ENCODE measurements at places on chromosomes 12 and 14.

DNA sequence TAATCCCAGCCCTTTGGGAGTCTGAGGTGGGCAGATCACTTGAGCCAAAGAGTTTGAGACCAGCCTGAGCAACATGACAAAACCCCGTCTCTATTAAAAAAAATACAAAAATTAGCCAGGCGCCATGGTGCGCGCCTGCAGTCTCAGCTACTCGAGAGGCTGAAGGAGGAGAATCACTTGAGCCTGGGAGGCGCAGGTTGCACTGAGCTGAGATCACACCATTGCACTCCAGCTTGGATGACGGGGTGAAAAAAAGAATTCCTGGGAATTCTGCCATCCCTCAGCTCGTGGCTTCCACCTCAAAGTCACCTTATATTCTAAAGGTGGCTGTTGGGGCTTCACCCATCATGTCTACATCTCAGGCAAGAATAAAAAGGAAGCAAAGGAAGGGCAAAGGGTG lies 12.9 kb downstream of the BCL2L14 start:
- no peak overlapping the region for H3K27ac ChIP-seq
- H3K4me3 ChIP-seq: no peak overlapping the region
- no peaks in the 10 kb centered on the region for H3K36me3 ChIP-seq
- no peaks in the 10 kb centered on the region for H3K4me1 ChIP-seq

DNA sequence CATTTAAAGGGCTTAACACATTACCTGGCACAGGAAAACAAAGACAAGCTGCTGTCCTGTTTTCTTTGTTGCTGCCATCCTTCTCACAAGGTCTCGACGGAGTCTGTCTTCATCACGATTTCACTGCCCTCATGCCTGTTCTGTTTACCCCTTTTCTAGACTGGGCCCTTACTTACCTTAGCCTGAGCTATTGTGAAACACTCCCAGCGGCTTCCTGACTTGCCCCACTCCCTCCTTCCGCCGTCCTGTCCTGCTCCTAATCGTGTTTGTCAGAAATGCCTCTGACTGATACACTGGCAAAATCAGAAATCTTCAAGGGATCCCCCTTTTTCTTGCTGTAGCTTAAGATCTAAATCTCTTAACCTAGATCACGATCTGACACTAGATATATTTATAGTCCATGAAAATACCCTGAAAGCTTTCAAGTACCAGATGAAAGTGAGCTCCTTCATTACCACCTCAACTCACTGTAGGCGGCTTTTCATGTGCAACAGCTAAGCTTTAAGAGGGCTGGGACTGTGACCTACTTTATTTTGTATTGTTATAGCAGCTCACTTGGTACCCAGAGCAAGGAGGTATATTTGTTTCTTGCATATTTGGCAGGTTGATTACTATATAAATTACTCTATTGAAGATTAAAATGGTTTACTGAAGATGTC lies 32.1 kb downstream of the TECPR2 start:
- no peak for DNase-seq
- peaks cover 15% of the 10 kb centered on the region for H3K4me1 ChIP-seq
- no peak overlapping the region for H3K4me3 ChIP-seq
- H3K36me3 ChIP-seq: no peaks in the 10 kb centered on the region

DNA sequence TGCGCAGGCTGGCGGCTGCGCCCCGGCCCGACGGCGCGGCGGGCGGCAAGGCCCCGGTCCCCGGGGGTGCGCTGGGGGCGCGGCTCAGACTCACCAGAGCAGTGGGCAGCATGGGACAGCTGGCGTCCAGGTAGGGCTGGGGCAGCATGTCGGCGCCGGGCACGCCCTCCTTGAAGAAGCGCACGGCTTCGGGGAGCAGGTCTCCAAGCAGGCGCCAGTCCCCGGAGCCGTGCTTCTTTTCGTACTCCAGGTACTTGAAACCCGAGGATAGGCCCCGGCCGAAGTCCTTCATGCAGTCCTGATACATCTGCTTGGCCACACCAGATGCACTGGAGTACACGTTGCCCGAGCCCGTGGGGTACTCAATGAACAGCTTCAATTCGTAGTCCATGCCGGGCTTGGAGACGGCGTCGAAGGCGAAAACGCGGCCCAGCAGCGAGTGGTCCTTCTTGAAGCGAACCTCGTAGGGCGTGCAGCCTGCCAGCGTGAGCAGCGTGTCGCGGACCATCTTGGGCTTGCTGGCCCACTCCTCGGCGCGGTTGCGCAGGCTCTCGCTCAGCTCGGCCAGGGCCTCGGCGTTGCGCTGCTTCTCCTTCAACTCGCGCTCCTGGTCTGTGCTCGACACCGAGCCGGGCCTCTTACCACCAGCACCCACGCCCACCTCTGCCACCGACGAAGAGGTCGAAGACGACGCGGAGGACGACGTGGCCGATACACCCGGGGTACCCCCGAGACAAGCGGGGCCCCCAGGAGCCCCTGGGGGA lies 2.2 kb downstream of the IRF2BPL start:
- H3K4me1 ChIP-seq: peaks cover 41% of the 10 kb centered on the region
- peak; percentile 64 for DNase-seq
- no peaks in the 10 kb centered on the region for H3K27me3 ChIP-seq
- H3K36me3 ChIP-seq: no peaks in the 10 kb centered on the region
- peak overlapping the region; percentile 85 for H3K4me3 ChIP-seq

GRCh38 chr14:76780058-76780345 lies 18.7 kb downstream of the VASH1 start:
- H3K4me1 ChIP-seq: peaks cover 31% of the 10 kb centered on the region
- no peaks in the 10 kb centered on the region for H3K36me3 ChIP-seq
- no peak for DNase-seq

GRCh38 chr12:121536899-121537813 lies 43.7 kb downstream of the KDM2B start:
- no peaks in the 10 kb centered on the region for H3K36me3 ChIP-seq
- DNase-seq: peak; percentile 92
- H3K4me1 ChIP-seq: peaks cover 24% of the 10 kb centered on the region
- no peaks in the 10 kb centered on the region for H3K27me3 ChIP-seq

DNA sequence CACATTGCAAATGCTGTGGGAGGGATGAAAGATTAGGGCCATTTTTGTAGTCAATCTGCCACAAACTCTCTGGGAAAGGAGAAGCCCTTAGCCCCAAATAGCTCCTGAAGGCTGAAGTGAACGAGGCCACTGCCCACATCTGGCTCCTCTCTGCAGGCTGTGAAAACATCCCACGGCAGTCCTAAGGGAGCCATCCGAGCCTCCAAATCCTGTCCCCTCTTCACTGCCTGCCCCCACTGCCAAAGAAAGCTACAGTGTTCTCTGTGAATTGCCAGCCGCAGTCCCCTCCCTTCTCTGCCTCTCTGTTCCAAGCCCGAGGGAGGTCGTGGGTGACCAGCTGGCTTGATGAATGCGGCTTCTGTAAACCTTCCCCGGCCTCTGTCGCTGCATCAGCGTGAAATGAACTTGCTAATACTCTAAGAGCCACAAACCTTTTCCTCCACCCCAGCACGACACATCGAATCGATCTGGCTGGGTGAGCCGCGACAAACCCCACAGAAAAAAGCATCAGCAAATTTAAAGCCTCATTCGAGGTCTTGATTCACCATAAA lies 180.7 kb upstream of the NRXN3 start:
- DNase-seq: no peak
- no peaks in the 10 kb centered on the region for H3K4me1 ChIP-seq
- H3K27ac ChIP-seq: no peak overlapping the region
- no peak overlapping the region for H3K4me3 ChIP-seq

DNA sequence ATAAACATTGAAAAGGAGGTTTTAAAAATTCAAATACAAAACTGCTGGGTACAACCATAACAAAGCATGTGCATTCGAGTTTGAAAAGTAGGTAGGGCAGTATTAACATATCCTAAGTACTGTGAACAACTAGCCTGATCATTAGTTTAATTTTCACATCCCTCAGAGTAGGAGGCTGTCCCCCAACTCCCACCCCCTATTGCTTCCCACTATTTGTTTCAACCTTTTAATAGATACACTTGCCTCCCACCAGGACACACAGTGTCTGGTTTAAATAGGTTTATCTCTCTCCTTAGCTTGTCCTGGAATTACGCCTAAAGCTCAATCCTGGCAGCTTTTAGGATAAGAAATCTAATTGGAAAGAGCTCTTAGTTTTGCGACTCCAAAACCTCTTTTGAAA lies 2.1 kb downstream of the TAOK3 start:
- H3K36me3 ChIP-seq: no peaks in the 10 kb centered on the region
- no peak overlapping the region for H3K4me3 ChIP-seq
- no peak for DNase-seq
- no peak overlapping the region for H3K27ac ChIP-seq
- no peaks in the 10 kb centered on the region for H3K4me1 ChIP-seq

DNA sequence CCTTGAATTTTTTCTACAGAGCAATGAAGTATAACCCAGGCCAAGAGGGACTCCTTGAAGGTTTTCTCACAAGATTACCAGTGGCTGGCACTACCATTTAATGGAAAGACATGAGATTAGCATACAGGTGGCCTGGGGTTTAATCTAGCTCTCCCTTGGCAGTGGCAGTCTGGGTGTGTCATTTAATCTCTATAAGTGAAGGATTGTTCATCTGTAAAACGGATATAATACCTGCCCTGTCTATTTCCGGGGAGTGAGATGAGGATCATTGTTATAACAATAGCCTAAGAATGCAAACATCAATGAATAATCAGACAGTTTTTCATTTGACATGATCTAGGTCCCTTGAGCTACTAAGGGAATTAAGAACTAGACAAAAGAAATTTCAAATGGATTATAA lies 168.7 kb upstream of the CPNE8 start:
- no peak overlapping the region for H3K4me3 ChIP-seq
- no peak overlapping the region for H3K27ac ChIP-seq
- no peaks in the 10 kb centered on the region for H3K36me3 ChIP-seq
- no peaks in the 10 kb centered on the region for H3K4me1 ChIP-seq
- no peak for DNase-seq
